ENCODE measurements at places on chromosomes 3 and 15. TPM values are rescaled to one million over a fixed set of nuclear protein-coding genes. Genes with fewer than 3 reads are reported as not detected.

- no peaks in the 10 kb centered on the region for H3K27me3 ChIP-seq
- no peaks in the 10 kb centered on the region for H3K4me1 ChIP-seq
- no peak overlapping the region for H3K27ac ChIP-seq
- no peak for DNase-seq
- no peaks in the 10 kb centered on the region for H3K36me3 ChIP-seq
- no peak overlapping the region for H3K4me3 ChIP-seq
Measured at GRCh38 chr3:73718326-73719110, 93.8 kb upstream of the PDZRN3 start.

DNA sequence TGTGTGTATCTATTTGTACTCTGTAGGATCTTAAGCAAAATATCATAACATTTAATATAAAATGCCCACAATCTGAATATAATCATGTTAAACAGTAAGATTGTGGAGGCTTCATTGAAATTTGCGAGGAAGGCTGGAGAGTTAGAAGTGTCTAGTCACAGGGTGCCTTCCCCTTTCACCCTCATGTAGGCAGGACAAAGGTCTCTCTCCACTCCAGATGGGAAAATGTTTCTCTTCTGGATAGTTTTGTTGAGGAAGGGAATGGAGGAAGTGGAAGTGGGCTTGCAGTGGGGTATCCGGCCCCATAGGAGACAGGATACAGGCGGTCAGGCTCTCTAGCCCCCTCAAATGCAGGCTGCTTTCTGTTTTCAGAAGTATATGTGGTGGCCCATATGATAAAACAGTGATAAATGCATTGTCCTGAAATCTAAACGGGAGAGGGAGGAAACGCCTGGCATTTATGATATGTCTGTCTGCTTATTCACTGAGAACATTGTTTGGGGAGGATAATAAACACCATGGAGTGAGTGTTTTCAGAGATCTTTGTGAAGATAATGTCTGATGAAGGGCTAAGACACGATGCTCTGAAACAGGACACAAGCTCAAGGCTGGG is 13.3 kb upstream of the MYZAP start:
- no peaks in the 10 kb centered on the region for H3K4me1 ChIP-seq
- H3K4me3 ChIP-seq, result no peak overlapping the region
- H3K27ac ChIP-seq, result no peak overlapping the region
- no peaks in the 10 kb centered on the region for H3K27me3 ChIP-seq
- DNase-seq, result no peak
- no peaks in the 10 kb centered on the region for H3K36me3 ChIP-seq

GRCh38 chr3:8282541-8283165 is 219.0 kb upstream of the LMCD1 start:
- no peak for DNase-seq
- no peaks in the 10 kb centered on the region for H3K36me3 ChIP-seq
- H3K4me3 ChIP-seq, result no peak overlapping the region

The KNL1 gene
- total RNA-seq, result 2.4 TPM

DNA sequence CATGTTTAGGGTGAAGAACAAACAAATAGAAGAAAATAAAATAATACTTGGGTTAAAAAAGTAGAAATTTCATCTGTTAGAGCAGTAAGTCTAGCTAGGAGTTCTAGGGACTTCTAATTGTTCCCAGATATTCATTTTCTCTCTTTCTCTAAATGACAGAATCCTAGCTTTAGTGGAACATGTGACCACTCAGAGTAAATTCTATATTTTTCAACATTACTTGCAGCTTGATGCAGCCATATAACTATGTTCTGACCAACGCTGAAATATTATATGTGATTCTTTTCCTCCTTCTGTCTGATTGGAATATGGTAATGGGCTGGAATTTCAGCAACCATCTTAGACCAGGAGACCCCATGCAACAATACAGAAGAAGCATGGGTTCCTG is 8.1 kb downstream of the PTX3 start:
- H3K27ac ChIP-seq, result no peak overlapping the region
- no peaks in the 10 kb centered on the region for H3K27me3 ChIP-seq
- no peaks in the 10 kb centered on the region for H3K4me1 ChIP-seq
- H3K36me3 ChIP-seq, result no peaks in the 10 kb centered on the region
- DNase-seq, result no peak

- no peak overlapping the region for H3K27ac ChIP-seq
- no peaks in the 10 kb centered on the region for H3K27me3 ChIP-seq
- no peak for DNase-seq
- H3K4me1 ChIP-seq, result no peaks in the 10 kb centered on the region
- no peaks in the 10 kb centered on the region for H3K36me3 ChIP-seq
- H3K4me3 ChIP-seq, result no peak overlapping the region
Measured at GRCh38 chr3:194257151-194257621, 93.9 kb downstream of the CPN2 start.

The SGO1 gene
- total RNA-seq, result 0.20 TPM

The DIS3L gene
- total RNA-seq, result 16.1 TPM

DNA sequence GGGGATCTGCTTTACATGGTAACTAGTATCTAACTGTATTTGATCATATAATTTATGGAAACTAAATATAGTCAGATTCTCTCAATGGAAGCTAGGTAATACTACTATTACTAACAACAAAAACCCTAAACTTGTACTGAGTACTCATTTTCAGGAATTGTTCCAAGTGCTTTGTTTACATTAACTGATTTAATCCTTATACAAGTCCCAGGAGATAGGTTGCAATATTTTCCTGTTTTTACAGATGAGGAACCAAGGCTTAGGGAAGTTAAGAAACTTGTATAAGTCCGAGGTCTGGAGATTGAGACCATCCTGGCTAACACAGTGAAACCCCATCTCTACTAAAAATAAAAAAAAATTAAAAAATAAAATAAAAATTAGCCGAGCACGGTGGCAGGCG is 7.5 kb upstream of the MTHFS start:
- no peaks in the 10 kb centered on the region for H3K4me1 ChIP-seq
- no peaks in the 10 kb centered on the region for H3K27me3 ChIP-seq
- no peaks in the 10 kb centered on the region for H3K36me3 ChIP-seq

The MED12L gene
- total RNA-seq, result 0.12 TPM

The PPCDC gene
- total RNA-seq, result 7.5 TPM

GRCh38 chr3:194637066-194637465 is 3.8 kb upstream of the TMEM44 start:
- H3K27me3 ChIP-seq, result no peaks in the 10 kb centered on the region
- no peak overlapping the region for H3K4me3 ChIP-seq
- no peak for DNase-seq
- H3K4me1 ChIP-seq, result no peaks in the 10 kb centered on the region
- peaks cover 7% of the 10 kb centered on the region for H3K36me3 ChIP-seq

GRCh38 chr15:96028620-96029019 is 301.9 kb upstream of the NR2F2 start:
- no peaks in the 10 kb centered on the region for H3K4me1 ChIP-seq
- H3K36me3 ChIP-seq, result no peaks in the 10 kb centered on the region
- no peak overlapping the region for H3K27ac ChIP-seq

GRCh38 chr3:146101538-146101937 is 59.4 kb downstream of the PLOD2 start:
- no peaks in the 10 kb centered on the region for H3K36me3 ChIP-seq
- no peaks in the 10 kb centered on the region for H3K4me1 ChIP-seq
- no peaks in the 10 kb centered on the region for H3K27me3 ChIP-seq
- DNase-seq, result no peak
- no peak overlapping the region for H3K27ac ChIP-seq

The CPN2 gene
- total RNA-seq, result 173 TPM

- no peaks in the 10 kb centered on the region for H3K4me1 ChIP-seq
- H3K27me3 ChIP-seq, result no peaks in the 10 kb centered on the region
- no peak for DNase-seq
- no peak overlapping the region for H3K4me3 ChIP-seq
- no peaks in the 10 kb centered on the region for H3K36me3 ChIP-seq
Measured at GRCh38 chr3:50490424-50490823, 13.0 kb downstream of the CACNA2D2 start.

The KLF15 gene
- 90.3 TPM for total RNA-seq

GRCh38 chr15:57356636-57357035 is 19.7 kb upstream of the CGNL1 start:
- H3K36me3 ChIP-seq, result no peaks in the 10 kb centered on the region
- no peak overlapping the region for H3K27ac ChIP-seq
- H3K27me3 ChIP-seq, result no peaks in the 10 kb centered on the region
- H3K4me3 ChIP-seq, result no peak overlapping the region

DNA sequence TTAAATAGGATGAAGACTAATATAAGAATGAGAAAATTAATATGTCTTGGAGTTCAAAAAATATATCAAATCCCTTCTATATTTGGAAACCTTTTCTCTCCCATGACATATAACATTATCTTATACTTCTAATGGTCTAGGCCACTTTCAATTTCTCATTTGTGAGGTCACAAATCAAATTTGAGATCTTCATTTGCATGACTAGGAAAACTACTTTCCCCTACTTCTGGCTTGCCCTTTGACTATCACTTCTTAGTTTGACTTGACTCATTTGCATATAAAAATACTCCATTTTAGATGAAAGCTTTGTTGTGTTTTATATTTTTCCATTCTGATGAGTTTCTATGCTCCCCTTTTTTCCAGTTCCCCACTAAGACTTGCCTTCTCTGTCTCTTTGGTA is 598.6 kb upstream of the TBL1XR1 start:
- DNase-seq, result no peak
- H3K4me1 ChIP-seq, result no peaks in the 10 kb centered on the region
- no peak overlapping the region for H3K4me3 ChIP-seq
- no peaks in the 10 kb centered on the region for H3K36me3 ChIP-seq
- no peaks in the 10 kb centered on the region for H3K27me3 ChIP-seq
- no peak overlapping the region for H3K27ac ChIP-seq

The VEPH1 gene
- 1.4 TPM for total RNA-seq

The P3H2 gene
- 8.7 TPM for total RNA-seq

DNA sequence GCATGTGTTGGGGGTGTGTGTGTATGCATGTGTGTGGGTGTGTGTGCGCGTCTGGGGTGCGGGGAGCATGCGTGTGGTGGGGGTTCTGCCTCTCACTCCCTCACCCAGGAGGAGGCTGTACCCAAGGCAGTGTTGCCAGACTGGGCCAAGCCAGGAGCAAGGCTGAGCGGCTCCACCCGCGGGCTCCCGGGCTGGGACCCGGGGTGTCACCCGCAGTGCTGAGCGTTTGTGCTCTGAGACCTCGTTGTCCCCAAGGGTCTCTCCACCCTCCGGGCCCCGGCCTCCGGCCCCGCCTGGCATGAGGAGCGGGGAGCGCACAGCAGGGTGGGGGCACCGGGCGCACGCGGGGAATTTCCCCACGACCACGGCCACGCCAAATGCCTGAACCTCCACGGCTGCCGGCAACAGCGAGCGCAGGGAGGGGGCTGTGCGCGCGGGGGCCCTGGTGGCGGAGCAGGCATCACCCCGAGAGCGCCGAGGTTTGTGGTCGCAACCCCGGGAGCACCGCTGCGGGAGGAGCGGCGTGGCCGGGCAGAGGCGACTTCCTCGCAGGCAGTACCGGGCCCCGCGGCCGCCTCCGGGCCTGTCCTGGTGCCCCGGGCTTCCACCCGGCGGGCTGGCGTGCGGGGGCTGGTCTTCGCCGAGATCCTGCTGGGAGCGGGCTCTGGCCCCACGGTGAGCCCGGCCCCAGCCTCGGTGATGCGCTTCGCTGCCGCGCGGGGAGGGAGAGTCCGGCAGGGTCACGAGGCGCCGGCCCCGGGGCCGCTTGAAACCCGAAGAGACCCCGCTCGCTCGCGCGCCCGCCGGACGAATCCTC is 7.4 kb upstream of the OCA2 start:
- no peaks in the 10 kb centered on the region for H3K27me3 ChIP-seq
- peak overlapping the region; percentile 39 for H3K4me3 ChIP-seq
- no peak for DNase-seq
- peaks cover 3% of the 10 kb centered on the region for H3K36me3 ChIP-seq

DNA sequence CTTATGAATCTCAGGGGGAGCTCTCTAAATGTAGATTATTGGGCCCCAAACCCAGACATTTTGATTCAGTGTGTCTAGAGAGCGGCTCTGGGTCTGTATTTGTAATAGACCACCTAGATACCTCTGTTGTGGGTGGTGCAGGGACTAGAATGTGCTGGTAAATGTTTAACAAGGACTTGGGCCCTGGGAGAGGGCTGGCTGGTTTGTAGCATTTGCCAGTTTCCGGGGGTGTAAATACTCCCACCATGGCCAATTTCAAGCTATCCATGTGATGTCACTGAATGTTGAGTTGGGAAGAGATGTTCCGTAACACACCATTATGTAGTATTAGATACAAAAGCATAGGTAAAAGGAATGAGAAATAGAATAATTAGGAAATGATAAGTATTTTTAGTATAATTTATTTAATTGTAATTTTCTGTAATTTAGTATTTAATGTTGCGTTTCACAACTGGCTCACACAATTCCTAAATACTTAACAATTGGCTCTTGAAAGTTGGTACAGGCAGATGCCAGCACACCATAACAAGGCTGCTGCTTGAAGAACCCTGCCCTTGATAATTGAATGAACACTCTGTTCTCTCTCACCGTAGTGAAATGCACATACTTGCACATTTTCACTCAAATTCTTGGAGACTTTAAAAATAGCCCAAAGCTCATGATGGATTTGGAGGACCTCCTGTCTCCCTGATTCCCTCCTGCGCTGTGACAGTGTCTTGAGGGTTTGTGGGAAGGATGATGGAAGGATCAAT is 359.2 kb upstream of the PROK2 start:
- H3K27me3 ChIP-seq, result no peaks in the 10 kb centered on the region
- H3K4me3 ChIP-seq, result no peak overlapping the region
- H3K27ac ChIP-seq, result peak overlapping the region; percentile 80
- no peaks in the 10 kb centered on the region for H3K36me3 ChIP-seq
- peaks cover 15% of the 10 kb centered on the region for H3K4me1 ChIP-seq

DNA sequence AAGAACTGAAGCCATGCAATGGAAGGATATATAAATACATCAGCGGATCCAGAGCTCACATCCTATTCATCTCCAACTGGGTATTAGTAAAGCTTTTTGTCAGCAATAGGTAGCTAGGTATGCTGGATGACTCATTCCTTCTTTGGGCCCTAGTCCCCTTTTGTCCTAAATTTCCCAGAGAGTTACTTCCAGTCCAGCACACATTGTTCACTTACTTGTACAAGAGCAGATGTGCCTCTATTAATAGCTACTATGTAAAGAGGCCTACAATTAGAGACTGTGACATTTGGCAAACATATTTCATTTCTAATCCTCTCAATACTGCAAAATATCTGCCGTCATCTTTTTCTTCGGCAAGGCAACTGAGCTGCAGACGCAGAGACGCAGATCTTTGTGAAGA is 1.7 kb upstream of the SLC4A7 start:
- H3K27ac ChIP-seq, result no peak overlapping the region
- H3K4me1 ChIP-seq, result no peaks in the 10 kb centered on the region
- no peak overlapping the region for H3K4me3 ChIP-seq
- no peaks in the 10 kb centered on the region for H3K27me3 ChIP-seq

- no peaks in the 10 kb centered on the region for H3K27me3 ChIP-seq
- peaks cover 3% of the 10 kb centered on the region for H3K4me1 ChIP-seq
- peak overlapping the region; percentile 67 for H3K4me3 ChIP-seq
- H3K27ac ChIP-seq, result no peak overlapping the region
- no peaks in the 10 kb centered on the region for H3K36me3 ChIP-seq
- peak; percentile 68 for DNase-seq
Measured at GRCh38 chr3:49554633-49555265, 472 bp downstream of the BSN start.

The LRRC3B gene
- not detected for total RNA-seq

The FES gene
- 17.2 TPM for total RNA-seq

DNA sequence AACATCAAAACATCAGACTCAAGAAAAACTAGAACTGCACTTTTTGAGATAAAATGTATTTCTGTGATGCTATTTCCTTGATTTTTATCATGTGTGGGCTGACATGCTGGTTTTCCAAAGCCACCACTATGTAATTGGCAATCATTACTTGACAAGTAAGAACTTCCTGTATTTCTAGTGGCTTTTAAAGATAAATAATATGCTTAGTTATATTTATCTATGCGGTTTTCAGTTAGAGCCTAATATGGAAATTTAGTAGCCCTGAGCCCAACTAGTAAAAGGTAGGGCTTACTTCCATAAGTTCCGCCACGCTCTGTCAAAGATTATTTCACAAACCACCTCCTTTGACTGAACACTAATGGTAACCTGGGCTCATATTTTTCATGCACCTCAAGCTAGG is 91.6 kb downstream of the PPARG start:
- DNase-seq, result no peak
- H3K4me1 ChIP-seq, result peaks cover 31% of the 10 kb centered on the region
- H3K27ac ChIP-seq, result no peak overlapping the region
- no peaks in the 10 kb centered on the region for H3K27me3 ChIP-seq
